Suprapubic skin (tissue), 4 donors: ENCODE measurements at places on chromosomes 6 and 20. TPM values are rescaled to one million over a fixed set of nuclear protein-coding genes. Genes with fewer than 3 reads are reported as not detected.

DNA sequence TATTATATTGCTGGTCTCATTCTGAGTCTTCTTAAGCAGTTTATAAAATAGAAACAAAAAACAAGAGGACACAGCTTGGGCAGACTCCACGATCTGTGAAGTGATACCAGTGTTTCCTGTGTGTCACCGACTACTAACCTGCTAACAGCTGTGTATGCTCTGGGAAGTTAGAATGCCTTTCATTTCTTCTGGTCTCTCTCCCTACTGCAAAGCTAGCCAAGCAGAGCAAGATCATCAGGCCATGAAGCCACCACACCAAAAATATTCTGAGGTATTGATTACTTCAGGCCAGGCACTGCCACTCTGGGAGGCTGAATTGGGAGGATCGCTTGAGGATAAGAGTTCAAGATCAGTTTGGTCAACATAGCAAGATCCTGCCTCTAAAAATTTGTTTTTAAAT lies 46.9 kb upstream of the SMIM29 start:
- no peak overlapping the region for H3K4me3 ChIP-seq
- H3K36me3 ChIP-seq, result peaks cover 24% of the 10 kb centered on the region

- H3K27ac ChIP-seq, result peak overlapping the region; percentile 76
- H3K27me3 ChIP-seq, result no peaks in the 10 kb centered on the region
- peaks cover 45% of the 10 kb centered on the region for H3K36me3 ChIP-seq
- H3K4me3 ChIP-seq, result no peak overlapping the region
Observed at GRCh38 chr20:50588034-50588736, 78.0 kb downstream of the PTPN1 start.

DNA sequence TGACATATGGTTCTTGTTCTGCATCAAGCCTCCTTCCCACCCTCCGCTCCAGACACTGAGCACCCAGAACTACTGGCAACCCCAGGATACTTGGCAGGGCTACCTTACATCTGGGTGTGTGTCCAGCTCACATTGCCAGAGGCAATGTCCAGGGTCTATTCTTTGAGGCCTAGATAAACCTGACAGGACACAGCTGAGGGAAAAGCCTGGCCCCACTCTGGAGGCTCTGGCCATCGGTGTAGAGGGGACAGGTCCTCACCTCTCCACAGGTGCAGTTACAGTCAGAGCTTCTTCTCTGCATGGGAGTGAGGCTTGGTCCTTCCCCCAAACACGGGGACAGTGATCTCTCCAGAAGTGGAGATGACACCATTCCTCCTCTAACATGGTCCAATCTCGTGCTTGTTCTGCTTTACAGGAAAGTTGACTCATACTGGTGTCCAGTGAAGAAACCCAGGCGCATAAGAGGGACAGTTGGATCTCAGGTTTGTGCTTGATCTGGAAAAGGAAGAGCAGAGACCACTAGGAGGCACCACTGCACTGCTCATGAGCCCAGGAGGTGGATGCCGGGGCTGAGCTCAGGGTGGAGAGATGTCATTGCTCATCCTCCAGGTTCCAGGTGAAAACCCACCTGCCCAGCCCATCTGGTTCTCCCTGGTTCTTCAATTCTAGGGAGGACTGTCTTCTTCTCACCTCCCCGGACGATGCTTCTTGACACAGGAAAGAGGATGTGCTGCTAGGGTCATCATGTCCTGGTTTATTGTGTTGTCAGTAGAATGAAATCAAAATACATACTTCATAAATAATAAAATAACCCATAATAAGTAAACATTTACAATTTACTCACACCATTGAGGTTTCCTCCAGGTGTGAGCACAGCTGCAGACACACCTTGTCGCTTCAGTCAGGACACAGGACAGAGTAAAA lies 14.7 kb downstream of the HLA-F start:
- no peaks in the 10 kb centered on the region for H3K4me1 ChIP-seq
- H3K27ac ChIP-seq, result no peak overlapping the region
- H3K27me3 ChIP-seq, result no peaks in the 10 kb centered on the region
- no peak overlapping the region for H3K4me3 ChIP-seq
- no peaks in the 10 kb centered on the region for H3K36me3 ChIP-seq
- no peak for DNase-seq

GRCh38 chr6:147022041-147022440 lies 182.2 kb upstream of the STXBP5 start:
- no peak overlapping the region for H3K27ac ChIP-seq
- no peaks in the 10 kb centered on the region for H3K4me1 ChIP-seq
- no peak for DNase-seq
- no peaks in the 10 kb centered on the region for H3K27me3 ChIP-seq

DNA sequence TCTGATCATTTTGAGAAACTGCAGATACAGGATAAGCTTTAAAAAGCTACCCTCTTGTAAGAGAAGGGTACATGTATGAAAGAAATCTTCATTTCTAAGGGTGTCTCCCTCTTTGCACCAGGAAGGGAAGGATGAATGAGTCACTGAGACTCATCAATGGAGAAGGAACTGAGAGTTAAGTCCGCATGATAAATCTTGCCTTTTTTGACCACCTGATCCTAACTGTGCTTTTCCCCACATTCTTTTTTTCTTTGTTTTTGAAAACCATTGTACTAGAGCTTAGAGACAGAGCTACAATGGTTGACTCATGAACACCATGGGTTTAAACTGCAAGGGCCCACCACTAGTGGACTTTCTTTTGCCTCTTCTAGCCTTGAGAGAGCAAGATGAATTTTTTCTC lies 353.0 kb upstream of the RGS17 start:
- no peaks in the 10 kb centered on the region for H3K4me1 ChIP-seq
- no peaks in the 10 kb centered on the region for H3K27me3 ChIP-seq
- no peak overlapping the region for H3K4me3 ChIP-seq

GRCh38 chr20:53176134-53176533 lies 204.0 kb downstream of the TSHZ2 start:
- no peaks in the 10 kb centered on the region for H3K4me1 ChIP-seq
- no peaks in the 10 kb centered on the region for H3K36me3 ChIP-seq
- no peaks in the 10 kb centered on the region for H3K27me3 ChIP-seq
- DNase-seq, result no peak
- no peak overlapping the region for H3K27ac ChIP-seq
- no peak overlapping the region for H3K4me3 ChIP-seq

GRCh38 chr6:158207422-158207788 lies 39.3 kb downstream of the GTF2H5 start:
- H3K36me3 ChIP-seq, result no peaks in the 10 kb centered on the region
- H3K27me3 ChIP-seq, result no peaks in the 10 kb centered on the region
- DNase-seq, result no peak
- no peak overlapping the region for H3K4me3 ChIP-seq
- H3K27ac ChIP-seq, result no peak overlapping the region
- H3K4me1 ChIP-seq, result no peaks in the 10 kb centered on the region

DNA sequence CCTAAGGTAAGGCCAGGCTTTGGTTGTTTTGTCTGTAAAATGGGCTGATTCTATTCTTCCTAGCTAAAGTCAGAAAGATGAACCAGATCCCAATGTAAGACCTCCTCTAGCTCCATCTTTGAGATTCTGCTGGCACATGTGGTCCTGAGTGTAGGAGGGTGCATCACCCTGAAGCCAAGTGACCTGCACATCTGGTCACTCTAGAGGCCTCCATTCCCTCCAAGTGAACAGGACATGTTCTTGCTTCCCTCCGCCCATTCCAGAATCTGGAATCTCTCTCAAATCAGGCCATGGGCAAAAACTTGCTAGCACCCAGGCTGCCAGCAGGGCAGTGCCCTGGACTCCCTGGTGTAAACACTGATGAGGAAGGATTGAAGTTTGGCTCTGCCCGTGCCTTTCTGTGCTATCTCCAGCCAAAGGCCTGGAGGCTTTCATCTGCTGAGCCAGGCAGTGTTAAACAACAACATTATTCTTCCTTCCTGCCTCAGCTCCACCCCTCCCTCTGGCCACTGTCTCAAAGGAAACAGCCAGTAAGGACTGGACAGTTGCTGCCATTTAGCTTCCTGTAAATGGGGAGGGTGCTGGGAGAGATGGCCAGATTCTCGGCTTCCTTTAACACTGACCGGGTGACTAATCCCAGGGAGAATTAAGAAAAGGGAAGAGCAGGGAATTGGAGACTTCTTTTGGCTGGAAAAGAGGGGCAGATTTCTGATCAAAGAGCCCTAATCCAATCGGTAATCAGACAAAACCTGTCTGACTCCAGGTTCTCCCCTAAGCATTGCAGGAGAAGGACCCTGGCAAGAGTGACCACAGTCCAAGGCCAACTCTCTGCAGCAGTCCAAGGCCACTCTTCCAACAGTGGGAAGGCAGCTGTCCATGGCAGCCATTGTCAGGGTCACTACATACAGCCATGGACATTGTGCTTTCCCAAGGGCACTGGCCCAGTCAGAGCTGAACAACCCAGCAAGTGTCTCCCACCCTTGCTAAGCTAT lies 19.5 kb upstream of the ADGRF1 start:
- H3K36me3 ChIP-seq, result no peaks in the 10 kb centered on the region
- no peak for DNase-seq
- H3K27ac ChIP-seq, result no peak overlapping the region
- H3K4me1 ChIP-seq, result peaks cover 7% of the 10 kb centered on the region
- no peaks in the 10 kb centered on the region for H3K27me3 ChIP-seq
- H3K4me3 ChIP-seq, result no peak overlapping the region

GRCh38 chr6:142624978-142625715 lies 319.8 kb downstream of the HIVEP2 start:
- no peak for DNase-seq
- no peaks in the 10 kb centered on the region for H3K4me1 ChIP-seq
- no peak overlapping the region for H3K27ac ChIP-seq
- no peaks in the 10 kb centered on the region for H3K36me3 ChIP-seq
- H3K4me3 ChIP-seq, result no peak overlapping the region

DNA sequence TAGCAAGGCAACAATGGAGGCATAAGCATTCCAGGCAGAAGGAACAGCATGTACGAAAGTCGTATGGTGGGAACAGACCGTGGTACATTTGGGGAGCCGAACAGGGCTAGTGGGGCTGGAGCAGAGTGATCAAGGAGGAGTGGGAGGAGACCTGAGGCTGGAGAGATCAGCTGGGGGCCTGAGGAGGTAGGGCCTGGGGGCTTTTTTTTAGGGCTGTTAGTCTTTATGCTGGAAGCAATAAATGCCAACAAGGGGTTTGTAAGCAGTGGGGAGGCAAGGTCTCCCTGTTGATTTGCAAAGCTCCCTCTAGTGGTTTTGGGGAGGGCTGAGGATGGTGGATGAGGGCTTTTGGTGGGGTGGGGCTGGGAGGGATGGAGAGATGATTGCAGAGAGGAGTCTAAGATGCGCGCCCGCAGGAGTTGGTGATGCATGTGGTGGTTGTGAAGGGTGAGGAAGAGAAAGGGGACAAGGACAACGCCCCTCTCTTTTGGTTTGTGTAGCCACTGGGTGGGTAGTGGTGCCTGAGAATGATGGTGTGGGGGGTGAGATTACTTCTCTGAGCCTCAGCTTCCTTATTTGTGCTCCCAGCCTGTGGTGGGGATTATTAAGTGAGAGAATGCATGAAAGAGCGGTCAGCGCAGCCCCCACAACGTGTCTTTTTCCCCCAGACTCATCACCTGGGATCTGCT lies 74.1 kb upstream of the TOX2 start:
- H3K4me3 ChIP-seq, result no peak overlapping the region
- peaks cover 5% of the 10 kb centered on the region for H3K27me3 ChIP-seq
- no peak overlapping the region for H3K27ac ChIP-seq
- H3K36me3 ChIP-seq, result no peaks in the 10 kb centered on the region

DNA sequence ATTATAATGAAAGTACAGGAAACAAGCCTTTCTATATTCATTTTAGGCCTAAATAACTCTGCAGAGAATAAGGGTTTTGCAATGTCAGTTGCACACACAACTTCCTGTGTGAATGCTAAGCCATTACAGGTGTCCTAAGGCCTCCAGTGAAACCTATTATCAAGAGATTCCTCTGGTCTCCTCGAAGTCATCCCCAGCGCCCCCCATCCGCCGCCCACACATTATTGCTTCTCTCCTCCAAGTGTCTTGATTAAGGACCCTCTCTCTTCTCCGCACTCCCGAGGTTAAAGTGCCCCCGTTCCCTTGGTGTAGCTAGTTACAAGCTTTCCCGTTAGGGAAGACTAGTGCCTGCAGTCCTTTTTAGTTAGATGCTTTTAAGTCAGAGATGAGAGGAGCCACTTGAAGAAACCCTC lies 1.3 kb downstream of the HIVEP2 start:
- H3K4me1 ChIP-seq, result peaks cover 32% of the 10 kb centered on the region
- H3K27ac ChIP-seq, result peak overlapping the region; percentile 99
- H3K36me3 ChIP-seq, result no peaks in the 10 kb centered on the region
- H3K4me3 ChIP-seq, result peak overlapping the region; percentile 80
- no peak for DNase-seq

DNA sequence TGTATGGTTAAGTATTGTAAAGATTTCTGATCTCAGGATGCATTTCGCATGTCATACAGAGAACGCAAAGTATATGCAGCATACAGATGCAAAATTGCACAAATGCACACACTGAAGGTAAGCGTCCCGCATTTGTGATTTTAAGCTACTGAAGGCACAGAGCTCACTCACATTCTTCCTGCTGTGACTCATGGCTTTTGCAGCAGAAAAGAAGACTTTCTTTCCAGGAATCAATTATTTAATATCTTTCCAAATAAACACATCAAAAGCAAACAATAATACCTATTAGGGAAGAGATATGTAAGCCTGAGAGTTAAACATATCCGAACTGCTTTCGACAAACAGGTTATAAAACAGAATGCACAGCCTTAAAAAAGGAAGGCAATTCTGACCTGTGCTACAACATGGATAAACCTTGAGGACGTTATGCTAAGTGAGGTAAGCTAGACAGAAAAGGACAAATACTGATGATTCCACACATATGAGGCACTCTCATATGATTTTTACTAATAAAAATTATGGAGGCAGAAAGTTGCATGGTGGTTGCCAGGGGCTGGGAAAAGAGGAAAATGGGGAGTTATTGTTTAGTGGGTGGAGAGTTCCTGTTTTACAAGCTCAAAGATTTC lies 109.0 kb downstream of the TFAP2A start:
- no peak for DNase-seq
- no peak overlapping the region for H3K4me3 ChIP-seq
- peaks cover 10% of the 10 kb centered on the region for H3K4me1 ChIP-seq
- no peaks in the 10 kb centered on the region for H3K27me3 ChIP-seq

- peaks cover 2% of the 10 kb centered on the region for H3K4me1 ChIP-seq
- no peak for DNase-seq
- H3K36me3 ChIP-seq, result no peaks in the 10 kb centered on the region
- H3K27ac ChIP-seq, result no peak overlapping the region
Observed at GRCh38 chr6:131831886-131832285, 24.1 kb downstream of the ENPP1 start.

- no peak overlapping the region for H3K27ac ChIP-seq
- no peaks in the 10 kb centered on the region for H3K36me3 ChIP-seq
- DNase-seq, result no peak
- H3K4me3 ChIP-seq, result no peak overlapping the region
- peaks cover 21% of the 10 kb centered on the region for H3K4me1 ChIP-seq
Observed at GRCh38 chr6:151242420-151242861, 2.7 kb downstream of the AKAP12 start.

The TAGAP gene
- 1.9 TPM for total RNA-seq

The HRH3 gene
- total RNA-seq, result not detected

The SLC9A8 gene
- 15.6 TPM for total RNA-seq

The BPI gene
- not detected for total RNA-seq

The IMPG1 gene
- total RNA-seq, result not detected

The FBXO30 gene
- total RNA-seq, result 5.6 TPM
